ENCODE measurements at places on chromosomes 16 and 17. TPM values are rescaled to one million over a fixed set of nuclear protein-coding genes. Genes with fewer than 3 reads are reported as not detected.

IRF8 gene
- total RNA-seq: not detected

NMRAL1 gene
- total RNA-seq: 118 TPM

CDH5 gene
- total RNA-seq: 2.4 TPM

ASPA gene
- not detected for total RNA-seq

KRT17 gene
- total RNA-seq: 80.8 TPM

KRTAP17-1 gene
- not detected for total RNA-seq

KRT40 gene
- not detected for total RNA-seq

CHMP6 gene
- total RNA-seq: 17.4 TPM
